ENCODE measurements at places on chromosomes 7 and 10. TPM values are rescaled to one million over a fixed set of nuclear protein-coding genes. Genes with fewer than 3 reads are reported as not detected.

DNA sequence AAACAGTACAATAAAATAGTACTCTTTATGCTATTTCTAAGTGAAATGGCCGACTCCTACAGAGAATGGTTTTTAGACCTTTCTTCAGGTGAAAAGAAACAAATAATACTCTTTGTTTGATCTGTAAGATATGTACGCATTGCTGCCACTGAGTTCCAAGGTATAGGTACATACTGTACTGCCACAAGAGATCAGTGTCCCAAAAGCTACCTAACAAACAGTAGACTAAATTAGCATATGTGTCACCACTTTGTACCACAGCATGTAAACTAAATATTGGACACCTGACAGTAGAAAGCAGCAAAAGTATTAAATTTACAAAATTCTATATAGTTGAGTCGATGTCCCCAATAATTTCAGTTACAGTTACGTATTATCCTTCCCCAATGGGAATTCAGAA lies 14.4 kb downstream of the MTPN start:
- no peak for DNase-seq

DNA sequence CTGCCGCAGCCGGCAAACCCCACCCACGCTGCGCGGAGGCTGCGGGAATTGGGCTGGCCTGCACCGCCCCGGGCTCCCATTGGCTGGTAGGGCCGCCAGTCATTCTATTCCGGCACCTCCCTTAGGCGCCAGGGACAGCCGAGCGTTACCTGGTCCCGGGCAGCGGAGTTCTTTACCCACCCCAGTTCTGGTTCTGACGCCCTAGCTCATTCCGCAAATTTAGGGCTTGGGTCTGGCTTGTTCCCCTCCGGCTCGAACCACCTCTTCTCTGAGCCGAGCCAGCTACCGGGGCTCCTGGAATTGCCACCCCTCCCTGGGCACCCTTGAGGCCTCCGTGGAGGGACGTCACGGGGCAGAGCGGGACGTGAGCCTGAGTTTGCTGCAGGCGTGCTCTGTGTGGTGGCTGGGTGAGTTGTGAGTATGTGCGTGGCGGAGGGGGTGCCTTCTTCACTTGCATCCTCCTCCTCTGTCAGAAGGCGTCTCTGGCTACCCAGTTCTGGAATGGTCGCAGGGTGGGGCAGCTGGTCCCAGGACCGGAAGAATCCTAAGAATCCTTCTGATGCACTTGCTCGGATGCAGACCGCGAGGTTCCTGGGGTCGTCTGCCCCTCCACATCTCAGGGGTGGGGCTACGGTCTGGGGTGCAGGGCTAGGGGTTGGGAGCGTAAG lies at the start of the genes PDZD7 and SFXN3:
PDZD7 (minus strand) TSS at position 2 of the 668 bp plus-strand sequence. CDS start 910 bp downstream, outside the sequence.
SFXN3 (plus strand) TSS at position 107 of the 668 bp plus-strand sequence. CDS start 3,461 bp downstream, outside the sequence.
- DNase-seq = peak; percentile 96

DNA sequence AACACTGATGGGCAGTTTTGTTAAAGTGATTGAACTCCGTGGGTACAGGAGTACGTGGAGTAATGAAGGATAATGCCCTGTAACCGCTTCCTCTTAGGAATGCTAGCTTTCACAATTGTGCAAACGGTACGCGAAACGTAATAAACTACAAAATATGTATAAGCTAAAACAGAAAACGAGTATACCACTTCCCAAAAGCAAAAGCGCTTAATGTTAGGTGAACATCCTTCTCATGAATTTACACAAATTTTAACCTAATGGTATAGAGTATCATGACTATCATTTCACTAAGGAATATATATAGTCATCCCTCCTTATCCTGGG lies 395 bp upstream of the ZNF25 start:
- DNase-seq = no peak

GRCh38 chr7:123865517-123866117 lies 20.6 kb downstream of the HYAL4 start:
- peak; percentile 57 for DNase-seq

DNA sequence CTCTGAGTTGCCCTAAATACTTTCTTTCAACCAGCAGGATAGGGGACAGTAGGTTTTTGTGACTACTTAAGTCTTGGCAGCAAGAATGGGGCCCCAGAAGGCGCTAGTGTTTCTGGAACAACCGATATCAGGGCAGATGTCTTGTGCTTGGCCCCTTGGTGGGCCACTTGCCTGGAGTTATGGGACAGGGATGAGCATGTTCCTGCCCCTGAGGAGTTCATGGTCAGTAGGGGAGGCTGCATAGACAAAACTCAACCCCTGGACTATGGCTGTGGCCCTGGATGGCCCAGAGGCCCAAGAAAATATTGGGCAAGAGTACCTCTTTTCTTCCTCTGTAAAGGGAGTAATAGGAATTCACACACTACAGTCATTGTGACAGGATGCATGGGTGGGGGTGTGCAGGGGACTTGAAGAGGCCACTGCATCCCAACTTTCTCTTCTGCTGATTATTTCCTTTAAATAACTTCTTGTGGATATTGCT lies 57.7 kb upstream of the IGFBP3 start:
- DNase-seq = no peak

GRCh38 chr10:50501478-50501877 lies 122.3 kb downstream of the SGMS1 start:
- no peak for DNase-seq

- DNase-seq = peak; percentile 47
Observed at GRCh38 chr10:100969187-100970075, at the start of gene SEMA4G. SEMA4G (plus strand) TSS chr10:100969504; CDS start chr10:100972913, 3,409 bp downstream.

The MEOX2 gene
- total RNA-seq = 0.51 TPM

The ZNF117 gene
- 12.8 TPM for total RNA-seq

The MUC3A gene
- total RNA-seq = 0.09 TPM

The SKAP2 gene
- 7.5 TPM for total RNA-seq

The OR9A2 gene
- not detected for total RNA-seq

The TSPAN33 gene
- 7.0 TPM for total RNA-seq

The EVX1 gene
- total RNA-seq = not detected
